Activated T-cell treated with anti-CD3 and anti-CD28 coated beads for 1 hour (primary cell): ENCODE measurements at places on chromosomes 7 and 10.

- DNase-seq: no peak
Observed at GRCh38 chr10:62341419-62341818, 32.8 kb upstream of the ZNF365 start.

- DNase-seq: no peak
Observed at GRCh38 chr7:95609277-95609971, 13.1 kb upstream of the PDK4 start.

DNA sequence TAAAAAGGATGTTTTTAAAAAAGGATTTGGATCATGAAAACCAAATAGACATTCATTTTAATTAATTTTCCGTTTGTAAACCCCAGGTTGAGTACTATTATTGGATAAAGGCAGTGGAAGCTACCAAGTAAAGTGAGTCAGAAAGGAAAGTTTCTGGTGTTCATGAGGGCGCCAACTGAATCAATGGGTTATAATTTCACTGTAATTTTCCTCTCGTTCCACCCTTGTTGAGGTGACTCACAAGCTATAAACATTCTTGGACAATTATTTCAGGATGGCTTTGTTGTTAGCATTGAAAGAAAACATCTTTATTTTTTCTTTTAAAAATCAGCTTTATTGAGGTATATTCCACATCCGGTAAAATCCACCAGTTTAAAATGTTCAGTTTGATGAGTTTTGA, 5.1 kb upstream of the FAM133B start:
- DNase-seq: no peak

DNA sequence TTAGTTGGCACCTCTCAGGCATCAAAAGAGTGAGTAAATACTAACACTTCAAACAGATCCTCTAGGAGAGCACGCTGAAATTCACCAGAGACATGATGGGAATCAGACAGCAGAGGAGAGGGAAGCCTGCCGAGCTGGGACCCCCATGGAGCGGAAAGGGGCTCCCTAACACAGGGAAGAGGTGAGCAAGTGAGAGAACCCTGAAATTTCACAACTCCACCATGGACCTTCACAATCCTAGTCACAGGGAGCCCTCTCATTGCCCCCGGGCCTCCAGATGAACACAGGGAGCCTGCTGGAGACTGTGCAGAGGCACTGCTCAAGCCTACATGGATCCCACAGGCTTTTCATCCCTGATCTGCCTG, 59.2 kb upstream of the ANTXRL start:
- DNase-seq: no peak

DNA sequence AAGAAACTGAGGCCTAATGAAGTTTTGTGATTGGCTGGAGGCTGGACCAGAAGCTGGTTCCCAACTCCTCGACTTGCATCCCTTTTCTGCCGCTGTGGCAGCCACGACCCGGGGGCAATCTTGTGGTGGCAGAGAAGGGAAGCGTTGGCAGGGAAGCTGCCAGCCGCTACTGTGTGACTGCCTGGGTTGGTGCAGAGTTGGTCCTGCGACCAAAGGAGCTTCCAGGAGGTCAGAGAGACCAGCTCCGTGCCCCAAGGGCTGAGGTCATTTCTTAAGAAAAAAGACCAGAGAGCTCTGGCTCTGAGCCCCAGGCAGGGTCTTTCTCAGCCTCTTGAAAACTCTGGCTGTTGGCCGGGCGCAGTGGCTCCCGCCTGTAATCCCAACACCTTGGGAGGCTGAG, 47.2 kb downstream of the PRF1 start:
- DNase-seq: no peak

DNA sequence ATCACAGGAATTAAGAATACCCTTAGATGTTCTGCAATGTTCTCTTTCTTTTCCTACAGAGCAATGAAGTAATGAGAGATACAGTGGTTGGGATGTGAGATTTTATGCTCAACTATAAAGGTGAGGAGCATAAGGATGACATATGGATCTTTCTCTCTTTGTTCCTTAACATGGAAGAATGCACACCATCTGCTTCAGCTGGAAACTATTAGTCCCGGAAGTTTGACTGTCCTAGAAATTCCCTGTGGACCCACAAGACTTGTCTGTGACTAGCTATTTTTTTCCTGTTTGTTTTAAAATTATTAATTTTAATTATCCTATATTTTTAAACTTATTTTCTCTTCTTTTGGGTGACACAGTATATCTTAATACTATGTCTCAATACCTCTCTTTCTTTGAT, 80.2 kb downstream of the DKK1 start:
- no peak for DNase-seq

DNA sequence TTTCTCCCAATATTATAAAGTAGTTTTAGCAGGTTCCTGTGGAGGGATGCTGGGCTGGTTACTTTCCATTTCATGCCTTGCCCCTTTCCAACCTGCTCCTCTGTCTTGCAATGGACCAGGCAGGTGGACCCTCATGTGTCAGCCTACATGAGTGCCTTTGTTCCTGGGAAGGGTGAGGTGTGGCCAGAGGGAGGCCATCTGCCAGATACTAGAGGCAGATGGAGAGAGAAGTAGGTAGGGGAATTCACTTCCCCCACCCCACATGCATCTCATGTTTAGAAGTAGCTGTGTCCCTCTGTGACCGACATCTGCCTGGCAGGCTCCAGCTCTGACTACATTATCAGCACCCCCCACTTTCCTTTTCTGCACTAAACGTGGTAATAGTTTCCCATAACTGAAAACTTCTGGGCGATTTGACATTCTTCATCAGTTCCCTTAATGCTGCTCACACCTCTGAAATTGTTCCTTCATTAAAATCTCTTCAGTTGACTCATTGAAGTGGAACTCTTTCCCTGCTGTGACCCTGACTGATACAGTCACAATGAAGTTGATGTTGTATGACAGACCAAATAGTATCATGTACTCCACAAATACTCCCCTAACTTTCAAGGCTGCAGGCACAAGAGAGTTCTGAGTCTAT, 396.3 kb upstream of the FZD8 start:
- no peak for DNase-seq
